Activated CD4-positive, alpha-beta T cell treated with anti-CD3 and anti-CD28 coated beads, Interleukin-2, amount 50 U/mL, for 24 hours (primary cell): ENCODE measurements at places on chromosomes 12 and 14.

DNA sequence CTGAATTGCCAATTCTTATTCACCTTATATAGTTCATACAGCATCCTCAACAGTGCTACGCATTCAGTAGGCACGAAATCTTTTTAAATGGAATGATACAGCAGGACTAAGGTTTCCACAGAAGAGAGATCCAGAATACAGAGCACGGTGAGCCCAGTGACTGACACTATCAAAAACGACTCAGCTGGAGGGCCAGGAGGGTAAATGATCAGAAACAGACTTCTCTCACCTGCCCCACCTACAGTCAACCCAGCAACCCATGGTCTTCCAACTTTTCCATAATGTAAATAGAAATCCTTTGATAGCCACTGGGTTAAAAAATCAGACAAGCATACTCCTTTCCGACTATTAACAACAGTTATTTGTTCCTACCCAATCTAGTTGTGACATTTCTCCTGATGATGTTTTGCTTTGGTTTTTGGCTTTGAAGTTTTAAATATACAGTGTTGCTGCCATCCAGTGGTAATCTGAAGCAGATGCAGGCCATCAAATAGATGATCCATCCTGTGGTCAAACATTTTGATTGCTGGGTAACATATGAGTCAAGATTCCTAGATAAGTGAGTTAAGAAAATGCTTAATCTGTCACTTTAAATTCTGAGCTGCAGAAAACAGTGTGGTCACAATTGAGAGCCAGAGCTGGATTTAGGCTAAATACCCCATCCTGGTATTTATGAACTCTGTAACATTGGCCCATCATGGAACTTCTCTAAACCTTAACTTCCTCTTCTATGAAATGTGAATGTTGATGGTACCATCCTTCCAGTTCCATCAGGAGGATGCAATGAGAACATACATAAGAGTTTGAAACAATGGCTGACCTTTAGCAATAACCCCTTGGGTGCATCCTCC lies 42.0 kb downstream of the GPHB5 start:
- no peak for DNase-seq

DNA sequence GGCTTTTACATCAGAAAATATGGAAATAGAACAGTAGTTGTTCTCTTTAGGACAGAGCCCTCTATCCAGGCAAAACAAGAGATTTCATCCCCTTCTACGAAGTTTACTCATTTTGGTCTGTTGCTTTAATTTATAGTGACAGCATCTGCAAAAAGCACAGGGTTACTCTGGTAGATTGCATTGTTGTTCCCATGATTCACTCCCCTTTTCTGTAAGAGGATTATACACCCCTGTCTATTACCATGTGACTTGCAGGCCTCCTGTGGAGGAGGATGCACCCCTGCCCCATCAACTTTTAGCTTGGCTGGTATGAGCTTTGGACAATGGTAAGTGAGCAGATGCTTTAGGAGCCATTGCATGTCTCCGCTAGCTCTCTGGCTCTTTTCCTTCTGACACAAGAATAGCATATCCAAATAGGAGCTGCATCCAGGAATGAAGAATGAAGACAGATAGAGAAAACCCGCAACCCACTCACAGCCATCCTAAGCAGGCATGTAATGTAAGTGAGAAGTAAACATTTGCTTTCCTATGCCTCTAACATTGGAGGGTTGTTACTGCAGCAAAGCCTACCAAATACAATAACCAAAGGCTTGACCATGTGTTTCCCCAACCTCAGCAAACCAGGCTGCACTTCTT lies 304.2 kb downstream of the AKAP6 start:
- DNase-seq = no peak

GRCh38 chr14:23640524-23641141 lies 4.5 kb downstream of the DHRS2 start:
- no peak for DNase-seq

DNA sequence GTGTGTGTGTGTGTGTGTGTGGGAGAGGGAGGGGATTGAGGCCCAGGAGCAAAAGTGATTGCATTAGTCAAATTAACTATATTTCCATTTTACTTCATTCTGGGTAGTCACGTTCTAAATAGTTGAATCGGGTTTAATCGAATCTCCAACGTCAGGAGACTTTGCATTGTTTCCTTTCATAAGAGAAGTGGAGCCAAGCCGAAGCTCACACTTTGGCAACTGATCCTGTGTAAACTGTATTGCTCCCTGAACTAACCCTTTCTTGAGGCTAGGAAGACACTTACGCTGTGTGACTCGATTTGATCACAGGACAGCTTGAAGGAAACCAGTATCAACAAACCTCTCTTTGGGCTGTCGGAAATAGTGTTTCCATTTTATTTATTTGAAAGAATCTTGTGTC lies 363.4 kb upstream of the ATP2B1 start:
- DNase-seq = no peak

DNA sequence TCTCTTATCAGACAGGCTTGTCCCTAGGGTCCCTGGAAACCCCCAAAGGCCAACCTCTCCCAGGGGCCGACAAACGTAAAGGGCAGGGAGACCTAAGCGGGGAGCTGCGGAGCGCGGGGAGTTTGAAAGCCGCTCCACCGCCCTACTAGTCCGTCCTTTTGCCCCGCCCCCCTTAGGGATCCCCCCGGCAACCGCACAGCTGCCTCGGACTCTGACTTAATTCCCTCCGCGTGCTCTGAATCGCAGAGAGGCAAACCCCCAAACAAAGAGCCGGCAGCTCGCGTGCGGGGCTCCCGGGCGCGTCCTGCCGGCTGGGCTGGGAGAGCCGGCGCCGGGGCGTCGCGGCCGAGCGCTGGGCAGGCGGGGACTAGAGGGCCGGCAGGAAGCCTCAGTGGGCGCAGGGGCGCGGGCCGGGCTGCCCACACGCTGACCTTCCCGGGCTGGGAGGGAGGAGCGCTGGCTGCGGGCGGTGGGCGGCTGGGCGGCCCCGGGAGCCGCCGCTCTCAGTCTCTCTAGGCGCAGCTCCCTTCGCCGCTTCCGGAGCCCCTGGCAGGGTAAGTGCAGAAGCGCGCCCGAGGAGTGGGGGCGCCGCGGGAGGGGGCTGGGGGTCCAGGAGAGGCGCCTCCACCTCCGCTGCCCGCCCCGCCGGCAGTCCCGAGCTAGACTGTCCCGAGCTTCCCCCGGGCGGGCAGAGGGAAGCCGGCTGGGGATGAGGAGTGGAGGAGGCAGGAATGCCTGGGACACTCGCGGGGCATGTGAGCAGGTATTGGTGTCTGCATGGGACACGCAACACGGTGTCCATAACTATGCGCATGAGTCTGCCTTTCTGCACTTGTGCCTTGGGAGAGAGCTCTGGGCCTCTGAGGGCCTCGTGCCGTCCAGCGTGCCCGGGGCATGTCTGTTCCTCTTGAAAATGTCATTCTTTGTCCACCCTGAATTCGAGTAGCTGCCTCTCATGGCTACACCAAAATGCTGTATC lies at the start of gene TSPAN11:
TSS of gene TSPAN11 (plus strand) at position 506 of the 979 bp plus-strand sequence. CDS start 27,244 bp downstream, outside the sequence.
- no peak for DNase-seq

GRCh38 chr12:122190842-122191668 lies 8.1 kb downstream of the LRRC43 start:
- DNase-seq = peak; percentile 39

GRCh38 chr12:46516238-46516932 lies 143.8 kb upstream of the SLC38A2 start:
- no peak for DNase-seq

DNA sequence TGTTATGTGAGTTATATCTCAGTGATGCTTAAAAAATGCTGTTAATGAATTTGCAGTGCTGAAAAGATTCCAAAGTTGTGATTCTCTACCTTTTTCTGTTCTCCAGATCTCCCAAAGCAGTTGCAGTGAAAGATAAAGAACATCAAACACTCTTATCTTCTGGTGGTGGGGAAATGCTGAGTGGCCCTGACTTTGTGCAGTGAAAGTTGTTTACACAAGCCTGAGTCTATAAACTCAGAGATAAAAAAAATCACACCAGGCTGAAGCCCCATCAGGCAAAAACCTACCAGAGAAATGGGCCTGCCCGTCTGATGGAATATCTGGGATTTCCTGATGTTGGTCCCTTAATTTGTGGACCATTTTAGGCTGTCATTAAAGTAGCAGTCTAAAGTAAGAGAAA lies 46.1 kb downstream of the RASSF3 start:
- no peak for DNase-seq

DNA sequence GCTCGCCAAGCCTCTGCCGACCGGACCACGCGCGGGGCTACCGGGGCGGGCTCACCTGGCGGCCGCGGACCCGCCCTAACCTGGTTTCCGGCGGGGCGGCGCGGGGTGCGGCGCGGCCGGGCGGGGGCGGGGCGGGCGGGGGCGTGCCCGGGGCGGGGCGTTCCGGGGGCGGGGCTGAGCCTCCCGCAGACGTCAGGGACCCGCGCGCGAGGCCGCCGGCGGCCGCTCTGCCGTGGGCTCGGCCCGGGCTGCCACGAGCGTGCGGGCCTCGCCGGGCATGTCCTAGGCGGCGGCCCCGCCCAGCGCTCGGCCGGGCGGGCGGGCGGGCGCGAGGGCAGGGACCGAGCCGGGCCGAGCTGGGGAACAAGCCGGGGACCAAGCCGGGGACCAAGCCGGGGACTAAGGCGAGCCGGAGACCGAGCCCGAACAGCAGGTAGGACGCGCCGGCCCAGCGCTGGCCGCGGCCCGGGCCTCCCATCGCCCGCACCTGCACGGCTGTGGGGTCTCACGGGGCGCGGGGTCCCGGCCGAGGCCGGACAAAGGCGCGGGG lies at the start of gene CEP170B:
TSS of gene CEP170B (plus strand) at position 188 of the 550 bp plus-strand sequence. CDS start 3,183 bp downstream, outside the sequence.
- DNase-seq = no peak

DNA sequence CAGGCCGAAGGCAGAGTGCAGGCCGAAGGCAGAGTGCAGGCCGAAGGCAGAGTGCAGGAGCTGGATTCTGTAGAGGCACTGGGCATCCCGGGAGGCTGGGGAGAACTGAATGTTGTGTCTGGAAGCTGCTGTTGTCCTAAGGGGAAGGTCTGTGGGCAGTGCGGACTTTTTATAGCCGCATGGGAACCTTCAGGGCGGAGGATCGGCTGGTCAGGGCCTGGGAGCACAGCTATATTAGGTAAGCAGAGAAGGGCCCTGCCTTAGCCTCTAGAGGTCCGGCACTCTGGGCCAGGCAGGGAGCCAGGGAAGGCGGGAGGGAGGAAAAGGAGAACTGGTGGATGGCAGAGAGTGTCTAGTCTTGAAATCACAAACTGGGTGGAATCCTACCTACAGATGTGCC lies 14.2 kb downstream of the CABP1 start:
- no peak for DNase-seq

GRCh38 chr14:55323910-55324309 lies 52.7 kb downstream of the FBXO34 start:
- no peak for DNase-seq

- no peak for DNase-seq
Observed at GRCh38 chr12:29907461-29907860, 123.7 kb upstream of the TMTC1 start.

GRCh38 chr12:52367876-52368275 lies 595 bp upstream of the KRT85 start:
- DNase-seq = no peak

DNA sequence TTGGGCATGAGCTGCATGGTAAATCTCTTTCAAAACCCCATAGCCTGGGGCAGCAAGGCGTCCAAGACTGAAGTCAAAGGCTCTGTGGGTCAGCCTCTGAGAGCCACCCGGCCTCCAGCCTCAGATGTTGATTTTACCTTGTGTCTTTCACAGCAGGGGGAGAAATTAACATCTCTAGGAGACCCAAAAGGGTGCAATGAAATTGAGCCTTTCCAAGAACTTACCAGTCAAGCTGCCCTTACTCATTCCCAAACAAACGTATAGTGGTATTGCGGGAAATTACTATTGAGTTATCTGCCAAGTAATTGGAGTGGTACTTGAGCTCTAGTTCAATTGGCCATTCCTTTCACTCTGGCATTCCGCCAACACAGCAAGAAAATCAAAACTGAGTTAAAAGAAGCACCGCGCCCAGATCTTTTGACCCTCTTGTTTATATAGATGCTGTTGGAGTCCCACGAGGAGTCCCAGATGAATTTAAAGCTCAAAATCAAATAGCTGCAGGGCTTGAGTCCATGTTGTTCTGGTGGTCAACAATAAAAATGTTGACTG lies 380.7 kb upstream of the SYT1 start:
- DNase-seq = no peak

GRCh38 chr12:124018539-124018938 lies 45.5 kb downstream of the ZNF664 start:
- DNase-seq = no peak

GRCh38 chr12:89058402-89058801 lies 293.9 kb downstream of the DUSP6 start:
- DNase-seq = no peak

DNA sequence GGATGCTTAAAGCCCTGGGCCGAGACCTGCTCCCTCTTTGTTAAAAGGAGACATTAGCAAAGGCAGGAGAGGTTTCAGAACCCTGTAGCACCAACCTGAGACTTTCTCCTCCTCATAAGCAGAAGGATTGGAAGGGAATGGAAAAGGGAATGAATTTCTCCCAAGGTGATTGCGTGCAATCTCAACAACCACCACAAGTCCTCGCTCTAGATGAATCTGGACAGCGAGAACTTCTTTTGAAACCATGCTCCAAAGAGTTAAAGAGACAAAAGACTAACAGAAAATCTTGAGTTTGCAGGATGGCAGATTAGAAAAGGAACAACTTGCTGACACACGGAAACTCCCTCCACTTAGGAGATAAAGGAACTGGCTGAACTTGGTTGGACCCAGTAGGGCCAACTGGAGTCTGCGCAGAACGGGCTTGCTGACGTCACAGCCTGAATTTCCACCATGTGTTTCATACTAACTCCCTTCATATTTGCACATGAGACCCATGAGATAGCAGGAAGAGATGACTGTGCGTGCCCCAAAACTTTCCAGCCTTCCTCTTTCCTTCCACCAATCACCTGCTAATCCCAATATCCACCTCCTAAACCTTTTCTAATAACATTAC lies 137.0 kb downstream of the PTPN11 start:
- DNase-seq = no peak

DNA sequence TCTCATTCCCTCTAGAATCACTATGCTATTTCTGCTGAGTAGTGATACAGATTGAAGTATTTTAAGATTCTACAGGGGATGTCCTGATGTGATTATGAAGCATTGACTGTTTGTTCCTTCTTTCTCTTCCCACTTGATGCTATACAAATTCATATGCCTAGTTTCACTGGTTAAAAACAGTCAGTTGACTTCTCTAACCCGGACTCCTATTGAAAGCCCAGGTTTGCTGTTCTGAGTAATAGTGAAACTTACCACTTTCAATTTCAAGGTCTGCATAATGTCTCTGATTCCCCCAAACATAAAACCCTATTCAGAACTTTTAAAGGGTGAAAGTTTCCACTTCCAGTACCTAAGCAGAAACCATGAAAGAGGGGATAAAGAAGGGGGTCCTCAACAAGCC lies 117.7 kb upstream of the RPL10L start:
- no peak for DNase-seq

DNA sequence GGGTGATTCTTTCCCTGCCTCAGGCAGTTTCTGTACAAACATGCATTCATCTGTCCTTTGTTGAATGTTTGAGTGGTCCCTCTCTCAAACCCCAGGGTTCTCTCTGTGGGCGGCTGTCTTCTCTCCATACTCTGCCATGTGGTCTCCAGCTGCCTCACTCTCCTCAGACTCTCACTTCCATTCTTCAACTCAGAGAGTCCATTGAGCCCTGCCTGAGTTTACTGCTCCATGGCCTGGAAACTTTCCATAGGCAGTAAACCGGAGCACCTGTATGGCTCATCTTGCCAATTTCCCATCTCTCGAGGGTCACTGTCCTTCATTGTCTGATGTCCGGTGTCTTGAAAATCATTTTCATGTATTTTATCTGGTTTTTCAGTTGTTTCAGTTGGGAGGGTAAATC lies 11.3 kb downstream of the C14orf132 start:
- DNase-seq = no peak

- no peak for DNase-seq
Observed at GRCh38 chr12:81465191-81465590, 294.0 kb downstream of the PPFIA2 start.
